ENCODE measurements at places on chromosomes 1 and 21.

DNA sequence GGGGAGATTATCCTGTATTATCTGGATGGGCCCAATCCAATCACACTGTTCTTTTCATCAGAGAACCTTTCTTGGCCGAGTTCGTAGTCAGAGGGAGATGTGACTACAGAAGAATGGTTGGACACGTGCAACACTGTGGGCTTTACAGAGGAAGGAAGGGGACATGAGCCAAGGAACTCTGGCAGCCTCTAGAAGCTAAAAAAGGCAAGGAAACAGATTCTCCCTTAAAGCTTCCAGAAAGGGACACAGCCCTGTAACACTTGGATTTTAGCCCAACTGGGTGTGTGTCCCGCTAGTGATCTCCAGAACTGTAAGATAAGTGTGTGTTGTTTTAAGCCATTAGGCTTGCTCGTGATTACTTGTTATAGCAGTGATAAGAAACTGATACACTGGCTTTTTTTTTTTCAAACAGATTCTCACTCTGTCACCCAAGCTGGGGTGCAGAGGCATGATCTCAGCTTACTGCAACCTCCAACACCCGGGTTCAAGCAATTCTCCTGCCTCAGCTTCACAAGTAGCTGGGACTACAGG lies 53.9 kb upstream of the FBXO28 start:
- DNase-seq: no peak

GRCh38 chr1:55194851-55195250 lies 20.3 kb downstream of the USP24 start:
- no peak for DNase-seq

DNA sequence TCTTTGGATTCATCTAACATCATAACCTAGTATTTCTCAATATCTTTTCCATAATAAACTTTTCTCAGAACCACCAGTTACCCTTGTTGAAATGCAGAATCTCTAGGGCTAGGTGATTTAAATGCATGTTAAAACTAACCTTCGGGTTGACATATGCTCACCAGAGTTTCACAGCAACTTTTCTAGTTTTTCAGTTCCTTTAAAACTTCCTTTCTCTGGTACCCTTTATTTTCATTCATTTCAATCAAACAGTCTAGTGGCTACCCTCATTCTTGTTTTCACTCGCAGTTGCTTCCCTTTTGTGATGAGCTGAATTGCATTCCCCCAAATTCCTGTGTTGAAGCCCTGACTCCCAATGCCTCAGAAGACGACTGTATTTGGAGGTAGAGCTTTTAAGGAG lies 712.8 kb upstream of the CHRM3 start:
- DNase-seq: no peak

DNA sequence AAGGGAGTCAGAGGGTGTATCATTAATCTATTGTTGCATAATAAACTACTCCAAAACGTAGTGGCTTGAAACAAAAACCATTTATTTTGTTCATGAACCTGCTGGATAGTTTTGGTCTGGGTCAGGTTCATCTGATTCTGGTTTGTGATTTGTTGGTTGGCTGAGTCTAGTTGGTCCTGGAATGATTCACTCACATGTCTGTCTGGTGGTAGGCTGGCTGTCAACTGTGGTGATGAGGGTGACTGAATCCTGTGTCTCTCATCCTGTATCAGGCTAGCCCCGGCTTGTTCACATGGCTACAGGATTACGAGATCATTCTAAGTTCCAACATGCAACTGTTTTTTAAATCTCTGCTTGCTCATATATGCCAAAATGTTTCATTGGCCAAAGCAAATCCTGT lies 22.5 kb upstream of the SIKE1 start:
- DNase-seq: no peak

GRCh38 chr1:67651031-67651430 lies 34.0 kb upstream of the GADD45A start:
- no peak for DNase-seq

DNA sequence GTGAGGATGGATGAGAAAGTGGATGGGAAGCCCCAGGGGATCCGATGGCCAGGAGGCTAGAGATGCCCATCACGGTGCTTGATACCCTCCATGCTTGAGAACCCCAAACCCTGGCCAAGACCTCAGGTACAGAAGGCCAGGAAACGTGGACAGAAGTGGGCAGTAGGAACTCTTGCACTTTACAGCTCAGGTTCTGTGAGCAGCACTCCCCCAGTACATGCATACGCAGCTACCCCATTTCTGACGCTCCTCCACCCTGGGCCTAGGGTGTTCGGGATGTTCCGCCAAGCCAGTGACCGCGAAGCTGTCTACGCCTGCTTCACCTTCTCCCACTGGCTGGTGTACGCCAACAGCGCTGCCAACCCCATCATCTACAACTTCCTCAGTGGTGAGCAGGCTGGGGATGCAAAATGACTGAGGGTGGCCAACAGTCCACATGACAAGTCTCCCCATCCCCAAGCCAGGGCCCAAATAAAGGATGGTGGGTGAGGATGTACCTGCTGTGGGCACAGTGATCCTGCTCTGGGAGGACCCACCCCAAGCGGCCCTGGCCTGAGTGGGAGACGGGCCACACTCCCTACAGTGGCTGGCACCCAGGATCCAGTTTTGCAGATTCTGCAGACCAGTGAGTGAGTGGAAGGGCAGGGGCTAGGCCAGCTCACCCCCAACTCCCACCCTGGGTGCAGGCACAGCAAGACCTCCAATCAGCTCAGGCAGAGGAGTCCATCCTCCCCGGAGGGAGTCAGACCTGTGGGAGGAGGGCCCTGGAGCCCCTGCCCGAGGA lies 7.4 kb downstream of the HCRTR1 start:
- DNase-seq: no peak

DNA sequence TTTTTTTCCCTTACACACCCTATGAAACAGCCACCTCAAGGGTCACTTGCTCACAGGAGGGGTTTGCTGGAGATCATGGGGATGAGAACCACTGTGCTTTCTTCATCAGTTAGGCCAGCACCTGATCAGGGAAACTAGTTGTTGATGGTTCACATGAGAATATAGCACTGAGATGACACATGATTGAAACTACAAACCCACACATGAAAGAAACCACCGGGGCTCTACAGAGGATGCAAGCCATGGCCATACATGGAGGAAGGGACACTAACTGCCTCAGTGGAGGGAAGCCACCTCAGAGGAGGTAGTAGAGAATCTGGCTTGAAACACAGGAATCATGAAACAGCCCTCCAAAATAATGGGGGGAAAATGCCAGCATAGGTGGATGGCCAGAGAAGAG lies 63.2 kb downstream of the PRKAB2 start:
- no peak for DNase-seq

DNA sequence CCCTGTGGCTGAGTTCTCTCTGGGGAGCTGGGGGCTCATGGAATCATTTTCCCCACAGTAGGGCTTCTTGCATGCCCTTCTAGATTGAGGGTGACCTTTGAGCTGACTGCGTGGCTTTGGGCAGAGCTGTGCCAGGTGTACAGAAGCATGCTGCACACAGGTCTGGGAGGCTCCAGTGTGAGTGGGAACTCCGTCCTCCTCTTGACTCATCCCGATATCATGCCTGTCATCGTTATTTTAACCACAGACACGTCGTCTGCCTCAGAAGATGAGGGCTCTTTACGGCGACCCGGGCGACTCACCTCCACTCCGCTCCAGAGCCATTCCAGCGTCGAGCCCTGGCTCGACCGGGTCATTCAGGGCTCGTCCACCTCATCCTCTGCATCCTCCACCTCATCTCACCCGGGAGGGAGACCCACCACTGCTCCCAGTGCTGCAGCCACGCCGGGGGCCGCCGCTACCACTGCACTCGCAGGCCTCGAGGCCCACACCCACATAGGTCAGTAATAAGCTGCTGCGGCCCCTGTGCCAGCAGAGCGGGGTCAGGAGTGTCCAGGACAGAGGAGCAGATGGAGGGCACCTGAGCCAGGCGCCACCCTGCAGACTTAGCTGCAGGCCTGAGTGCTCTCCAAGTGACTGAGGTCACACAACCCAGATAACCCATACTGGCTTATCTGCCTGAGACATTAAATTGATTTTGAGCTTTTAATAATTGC lies 39.8 kb downstream of the DIP2A start:
- no peak for DNase-seq

DNA sequence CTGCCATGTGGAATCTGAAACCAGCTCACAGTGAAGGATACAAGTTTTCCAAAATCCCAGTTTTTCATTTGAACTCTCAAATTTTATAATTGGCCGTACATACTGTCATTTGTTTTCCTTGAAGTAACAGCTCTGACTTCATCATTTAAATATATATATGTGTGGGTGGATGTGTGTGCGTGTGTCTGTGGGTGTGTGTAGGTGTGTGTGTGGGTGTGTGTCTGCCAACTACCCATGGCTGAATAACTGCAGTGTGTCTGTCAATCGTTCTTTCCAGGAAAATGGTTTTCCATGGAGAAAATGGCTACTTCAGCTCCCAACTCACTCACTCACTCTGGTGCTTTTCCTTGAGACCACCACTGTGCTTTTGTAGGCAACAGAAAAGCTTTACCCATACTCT lies 169.0 kb downstream of the PLPP3 start:
- DNase-seq: no peak

DNA sequence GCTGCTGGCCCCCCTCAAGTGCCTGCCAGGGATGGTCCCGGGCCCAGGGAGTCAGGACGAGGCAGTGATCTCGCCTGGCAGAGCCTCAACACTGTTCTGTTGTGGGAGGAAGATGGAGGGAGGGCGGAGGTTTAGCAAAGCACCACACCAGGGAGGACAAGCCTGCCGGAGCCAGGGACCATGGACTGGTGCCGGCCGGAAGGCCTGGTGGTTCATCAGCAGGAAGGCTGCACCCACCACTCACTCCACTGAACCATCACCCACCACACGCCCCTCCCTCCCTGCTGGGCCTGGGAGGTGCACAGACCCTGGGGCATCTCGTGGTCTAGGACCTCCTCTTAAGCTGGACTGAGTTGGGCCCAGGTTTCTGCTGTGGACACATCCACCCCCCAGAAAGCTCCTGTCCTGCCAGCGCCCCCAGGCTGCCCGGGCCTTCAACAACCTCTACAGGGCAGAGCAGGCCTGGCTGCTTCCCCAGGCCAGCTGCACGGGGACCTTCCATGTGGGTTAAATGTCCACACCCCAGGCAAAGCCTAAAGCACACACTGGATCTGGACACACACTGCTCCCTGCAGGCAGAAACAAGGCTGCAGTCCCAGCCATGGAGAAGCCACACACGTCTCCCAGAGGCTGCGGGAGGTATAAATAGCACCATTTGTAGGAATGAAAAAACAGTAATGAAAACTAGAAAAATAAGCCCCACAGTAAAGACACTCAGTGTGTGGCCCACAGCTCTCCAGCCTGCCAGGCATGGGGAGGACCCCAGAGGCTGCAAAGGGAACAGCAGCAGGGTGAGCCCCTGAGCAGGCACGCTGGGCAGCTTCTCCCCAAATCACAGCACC lies 10.4 kb upstream of the TMEM240 start:
- no peak for DNase-seq

GRCh38 chr1:207841293-207841692 lies 69.6 kb downstream of the CD34 start:
- DNase-seq: no peak

GRCh38 chr1:226877669-226878068 lies 7.3 kb downstream of the PSEN2 start:
- DNase-seq: no peak

DNA sequence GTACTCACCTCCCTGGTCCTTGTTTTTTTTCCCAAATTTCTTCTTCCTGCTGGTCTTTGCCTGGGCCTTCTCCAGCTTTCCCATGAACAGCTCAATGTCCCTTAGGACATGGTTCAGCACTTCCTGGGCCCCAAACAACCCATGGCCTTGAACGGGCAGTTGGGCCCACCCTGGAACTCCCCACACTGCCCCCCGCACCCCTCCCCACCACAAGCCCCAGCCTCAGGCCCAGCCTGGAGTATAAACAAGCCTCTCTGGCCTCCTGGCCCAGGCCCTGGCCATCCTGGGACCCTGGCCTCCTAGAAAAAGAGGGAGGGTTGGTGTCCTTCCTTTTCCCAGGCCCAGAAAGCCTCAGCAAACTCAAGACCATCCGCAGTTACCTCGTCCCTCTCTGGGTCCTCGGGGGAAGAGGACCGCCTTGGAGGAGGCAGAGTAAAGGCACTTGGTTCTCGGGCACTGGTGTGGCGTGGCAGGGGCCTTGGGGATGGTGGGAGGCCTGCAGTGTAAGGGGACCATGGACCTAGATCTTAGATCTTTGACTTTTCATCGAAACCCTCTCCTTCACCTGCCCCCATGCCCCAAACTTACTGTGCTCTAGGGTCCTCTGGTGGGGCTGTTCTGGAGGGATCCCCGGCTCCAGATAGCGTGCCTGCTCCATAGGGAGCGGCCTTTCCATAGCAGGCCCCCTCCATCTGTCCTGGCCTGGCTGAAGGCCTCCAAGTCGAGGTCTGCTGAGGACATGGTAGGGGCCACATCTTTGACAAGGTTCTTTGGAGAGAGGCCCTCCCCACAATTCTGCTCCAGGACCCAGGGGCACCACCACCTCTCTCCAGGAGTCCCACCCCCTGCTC lies 5.6 kb downstream of the EPS8L3 start:
- DNase-seq: no peak

- no peak for DNase-seq
These were observed 38.9 kb upstream of the TARDBP start for GRCh38 chr1:10973552-10973951.

DNA sequence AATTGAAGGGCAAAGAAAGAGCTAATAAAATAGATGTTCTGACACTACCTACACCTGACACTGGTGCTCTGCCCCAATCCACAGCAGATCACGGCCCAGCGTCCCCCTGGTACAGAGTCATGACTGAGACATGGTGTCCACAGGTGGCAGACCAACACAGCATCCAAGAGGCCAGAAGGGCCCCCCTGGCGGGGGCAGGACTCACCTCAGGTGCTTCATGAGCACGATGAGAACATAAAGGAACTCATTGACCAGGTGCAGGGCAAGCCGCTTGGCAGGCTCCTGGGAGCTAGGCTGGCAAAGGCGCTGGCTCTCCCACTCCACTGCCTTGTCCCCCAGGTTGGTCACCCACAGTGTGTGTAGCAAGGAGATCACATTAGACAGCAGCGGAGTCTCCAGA lies 20.4 kb downstream of the MRAP start:
- DNase-seq: no peak

GRCh38 chr1:176719447-176719846 lies 256.5 kb downstream of the PAPPA2 start:
- no peak for DNase-seq

DNA sequence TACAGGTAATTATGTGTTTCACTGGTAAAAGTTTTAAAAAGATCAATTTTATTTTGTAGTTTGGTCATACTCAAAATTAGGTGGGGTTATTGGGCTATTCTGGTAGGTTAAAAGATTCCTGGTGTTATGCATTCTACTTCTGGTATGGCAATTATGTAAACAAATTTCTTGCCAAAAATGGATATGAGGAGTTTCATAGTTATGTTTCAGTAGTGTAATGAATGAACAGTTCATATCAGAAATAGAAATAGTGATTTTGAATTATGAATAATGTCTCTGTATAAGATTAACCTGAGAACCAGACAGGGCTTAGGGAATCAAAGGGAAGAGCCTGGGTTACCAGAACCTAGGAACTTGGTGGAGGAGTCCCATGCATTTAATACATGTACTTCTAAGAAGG lies 15.9 kb downstream of the ATF6 start:
- no peak for DNase-seq

All from CD4-positive, alpha-beta T cell treated with Interleukin-15 for 1 hour (primary cell).